ENCODE measurements at places on chromosomes 2 and 18.

GRCh38 chr2:86138736-86139625 lies 32.9 kb downstream of the PTCD3 start:
- no peak for DNase-seq

GRCh38 chr2:186612555-186613440 lies 22.9 kb downstream of the ITGAV start:
- no peak for DNase-seq

GRCh38 chr2:54803783-54804751 lies 80.6 kb downstream of the EML6 start:
- DNase-seq, result no peak

DNA sequence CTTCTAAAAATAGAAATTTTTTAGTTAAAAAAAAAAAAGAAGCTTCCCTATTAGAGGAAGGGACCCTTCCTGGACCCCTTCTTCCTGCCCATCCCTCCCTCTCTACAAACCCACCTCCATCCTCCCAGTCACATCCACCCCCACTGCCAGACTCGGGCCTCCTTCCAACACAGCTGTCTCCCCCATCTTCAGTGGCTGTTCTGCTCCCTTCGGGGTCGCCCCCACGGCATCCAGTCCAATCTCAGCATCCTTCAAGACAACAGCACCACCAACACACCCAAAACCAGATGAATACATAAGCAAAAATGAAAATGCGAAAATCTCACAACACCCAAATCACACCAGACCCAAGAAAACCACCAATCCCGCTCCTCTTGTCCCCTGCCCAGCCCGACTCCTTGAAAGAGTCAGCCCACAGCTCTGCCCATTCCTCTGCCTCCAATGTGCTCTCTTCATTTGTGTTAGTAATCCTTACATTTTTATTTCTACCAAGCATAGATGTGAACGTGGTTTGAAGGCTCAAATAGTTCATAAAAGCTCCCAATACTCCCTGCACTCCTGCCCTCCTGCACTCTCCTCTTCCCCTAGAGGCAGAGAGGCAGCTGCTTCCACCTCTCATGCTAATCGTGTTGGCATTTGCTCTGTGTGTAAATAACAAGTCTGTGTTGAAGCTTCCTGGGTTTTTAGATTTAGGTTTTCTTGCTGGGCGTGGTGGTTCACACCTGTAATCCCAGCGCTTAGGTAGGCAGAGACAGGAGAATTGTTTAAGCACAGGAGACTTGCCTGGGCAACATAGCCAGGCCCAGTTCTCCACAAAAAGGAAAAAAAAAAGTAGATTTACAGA lies 37.0 kb downstream of the MAL start:
- no peak for DNase-seq

DNA sequence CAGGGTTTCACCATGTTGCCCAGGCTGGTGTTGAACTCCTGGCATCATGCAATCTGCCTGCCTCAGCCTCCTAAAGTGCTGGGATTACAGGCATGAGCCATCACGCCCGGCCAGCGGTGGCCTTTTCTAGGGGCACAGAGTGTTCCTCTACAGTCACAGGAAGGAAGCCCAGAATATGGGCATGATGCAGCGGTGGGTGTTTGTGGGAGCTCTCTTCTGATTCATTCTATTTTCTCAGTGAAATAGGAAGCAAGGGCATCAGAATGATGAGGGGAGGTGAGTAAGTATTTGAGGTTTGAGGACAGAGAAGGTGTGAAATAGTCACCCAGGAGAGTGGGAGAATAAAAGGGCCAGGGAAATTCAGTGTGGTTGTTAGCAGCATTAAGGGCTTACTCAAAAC lies 70.3 kb upstream of the PSME4 start:
- DNase-seq, result peak; percentile 48

GRCh38 chr2:193885419-193885818 lies 1690.7 kb upstream of the TMEFF2 start:
- no peak for DNase-seq

DNA sequence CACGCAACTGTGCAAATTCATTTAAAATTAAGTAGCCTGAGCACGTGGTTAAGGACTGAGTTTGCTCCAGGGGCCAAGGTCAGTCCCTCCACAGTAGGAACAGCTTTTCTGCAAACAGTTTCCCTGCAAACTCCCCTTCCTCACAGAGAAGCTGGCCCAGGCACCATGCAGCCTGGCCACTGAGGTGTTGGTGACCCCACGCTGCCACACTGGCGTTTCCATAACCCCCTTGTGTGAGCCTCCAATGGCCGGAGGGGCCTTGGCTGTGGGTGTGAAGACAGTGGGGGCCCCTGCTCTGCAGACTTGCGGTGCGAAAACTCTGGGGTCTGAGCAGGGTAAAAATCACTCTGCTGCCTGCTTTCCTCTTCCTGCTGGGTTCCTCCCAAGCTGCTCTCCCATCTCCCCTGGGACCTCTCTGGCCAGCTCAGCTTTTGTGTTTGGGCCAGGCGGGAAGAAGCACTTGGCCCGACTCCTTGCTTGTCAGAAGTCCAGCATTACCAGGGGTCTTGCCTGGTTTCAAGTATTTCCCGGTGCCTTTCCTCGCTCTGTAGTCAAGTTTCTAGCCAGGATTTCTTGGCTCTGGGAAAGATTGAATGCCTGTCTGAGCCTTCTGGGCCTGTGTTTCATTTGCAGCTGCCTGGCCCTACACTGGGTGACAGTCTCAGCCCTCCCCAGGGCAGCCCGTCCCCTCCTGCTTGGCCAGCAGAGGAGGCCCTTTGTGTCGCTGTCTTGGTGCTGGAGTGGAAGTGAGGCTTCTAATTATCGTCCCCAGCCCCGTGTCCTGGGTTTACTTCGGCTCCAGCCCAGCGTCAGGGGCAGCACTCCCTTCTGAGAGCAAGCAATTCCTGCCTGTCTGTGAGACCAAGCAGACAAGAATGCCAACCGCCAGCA lies 131.4 kb upstream of the SLC1A4 start:
- no peak for DNase-seq

GRCh38 chr2:36408198-36408703 lies 52.7 kb downstream of the CRIM1 start:
- DNase-seq, result no peak

GRCh38 chr18:45851161-45851925 lies 25.9 kb downstream of the SIGLEC15 start:
- DNase-seq, result no peak

GRCh38 chr2:216714376-216714775 lies 19.0 kb upstream of the IGFBP5 start:
- no peak for DNase-seq

GRCh38 chr2:12176623-12177454 lies 430.4 kb downstream of the LPIN1 start:
- DNase-seq, result no peak

DNA sequence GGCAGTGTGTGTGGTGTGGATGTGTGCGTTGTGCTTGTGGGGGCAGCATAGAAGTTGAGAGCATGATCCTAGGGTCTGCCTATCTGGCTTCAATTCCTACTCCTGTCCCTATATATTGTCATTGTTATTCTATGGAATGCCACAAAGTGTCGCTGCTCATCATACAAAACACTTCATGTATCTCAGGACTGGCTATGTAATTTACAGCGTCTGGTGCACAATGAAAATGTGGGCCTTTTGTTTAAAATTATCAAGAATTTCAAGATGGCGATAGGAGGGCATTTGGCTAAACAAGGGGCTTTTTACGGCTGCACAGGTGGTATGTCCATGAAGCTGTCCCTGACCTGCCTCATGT lies 3.4 kb downstream of the SERPINB2 start:
- DNase-seq, result no peak

GRCh38 chr2:233832869-233833311 lies 21.4 kb downstream of the HJURP start:
- DNase-seq, result no peak

GRCh38 chr2:188813315-188813714 lies 160.9 kb upstream of the COL3A1 start:
- no peak for DNase-seq

- no peak for DNase-seq
Observed at GRCh38 chr2:143258126-143258892, 129.1 kb downstream of the ARHGAP15 start.

All from activated CD4-positive, alpha-beta T cell treated with anti-CD3 and anti-CD28 coated beads for 24 hours (primary cell).